ENCODE measurements at places on chromosomes 2 and 18. TPM values are rescaled to one million over a fixed set of nuclear protein-coding genes. Genes with fewer than 3 reads are reported as not detected.
A peak's percentile ranks its signal among the peaks of the same experiment; 100 is the strongest.

GRCh38 chr18:32036506-32037180 is 18.0 kb downstream of the RNF125 start:
- no peak overlapping the region for H3K4me3 ChIP-seq
- peak overlapping the region; percentile 53 for H3K27ac ChIP-seq
- peaks cover 86% of the 10 kb centered on the region for H3K36me3 ChIP-seq
- peaks cover 72% of the 10 kb centered on the region for H3K4me1 ChIP-seq
- DNase-seq, result no peak

The KLF11 gene
- 16.0 TPM for total RNA-seq

GRCh38 chr2:66237803-66238379 is 197.0 kb upstream of the MEIS1 start:
- H3K4me1 ChIP-seq, result no peaks in the 10 kb centered on the region
- no peaks in the 10 kb centered on the region for H3K27me3 ChIP-seq
- H3K36me3 ChIP-seq, result no peaks in the 10 kb centered on the region
- no peak overlapping the region for H3K27ac ChIP-seq
- DNase-seq, result no peak
- no peak overlapping the region for H3K4me3 ChIP-seq

- H3K4me1 ChIP-seq, result no peaks in the 10 kb centered on the region
- no peaks in the 10 kb centered on the region for H3K36me3 ChIP-seq
- H3K27ac ChIP-seq, result no peak overlapping the region
- DNase-seq, result no peak
These were observed 48.5 kb downstream of the SOCS6 start for GRCh38 chr18:70337139-70337972.

The POTEE gene
- 0.83 TPM for total RNA-seq

DNA sequence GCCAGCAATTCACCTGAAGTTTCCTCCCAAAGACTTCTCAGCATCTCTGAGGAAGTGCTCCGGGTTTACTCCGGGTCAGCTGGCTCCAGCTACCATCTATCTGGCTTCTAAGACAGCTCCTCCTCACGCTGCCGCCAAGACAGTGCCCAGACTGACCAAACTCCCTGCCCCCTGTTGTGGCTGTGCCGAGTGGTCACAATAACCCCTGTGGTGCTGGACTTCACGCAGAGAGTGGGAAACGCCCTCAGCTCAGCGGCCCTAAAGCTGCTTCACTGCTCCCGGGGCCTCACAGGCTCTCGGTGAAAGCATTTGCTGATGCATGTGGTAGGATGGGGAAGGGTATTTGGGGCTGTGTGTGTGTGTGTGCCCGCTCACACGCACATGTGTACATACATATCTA is 154.8 kb upstream of the ZNF236 start:
- no peak for DNase-seq
- H3K4me1 ChIP-seq, result no peaks in the 10 kb centered on the region
- H3K27ac ChIP-seq, result no peak overlapping the region
- no peak overlapping the region for H3K4me3 ChIP-seq
- H3K36me3 ChIP-seq, result no peaks in the 10 kb centered on the region

GRCh38 chr2:150286730-150287362 is 200.6 kb downstream of the RND3 start:
- H3K27ac ChIP-seq, result no peak overlapping the region
- H3K27me3 ChIP-seq, result no peaks in the 10 kb centered on the region
- no peak for DNase-seq
- no peaks in the 10 kb centered on the region for H3K36me3 ChIP-seq
